ENCODE measurements at places on chromosomes 6 and 20.

GRCh38 chr6:15420959-15421438, 175.1 kb downstream of the JARID2 start:
- DNase-seq: no peak

GRCh38 chr20:17684077-17684888, 2.2 kb upstream of the RRBP1 start:
- no peak for DNase-seq

DNA sequence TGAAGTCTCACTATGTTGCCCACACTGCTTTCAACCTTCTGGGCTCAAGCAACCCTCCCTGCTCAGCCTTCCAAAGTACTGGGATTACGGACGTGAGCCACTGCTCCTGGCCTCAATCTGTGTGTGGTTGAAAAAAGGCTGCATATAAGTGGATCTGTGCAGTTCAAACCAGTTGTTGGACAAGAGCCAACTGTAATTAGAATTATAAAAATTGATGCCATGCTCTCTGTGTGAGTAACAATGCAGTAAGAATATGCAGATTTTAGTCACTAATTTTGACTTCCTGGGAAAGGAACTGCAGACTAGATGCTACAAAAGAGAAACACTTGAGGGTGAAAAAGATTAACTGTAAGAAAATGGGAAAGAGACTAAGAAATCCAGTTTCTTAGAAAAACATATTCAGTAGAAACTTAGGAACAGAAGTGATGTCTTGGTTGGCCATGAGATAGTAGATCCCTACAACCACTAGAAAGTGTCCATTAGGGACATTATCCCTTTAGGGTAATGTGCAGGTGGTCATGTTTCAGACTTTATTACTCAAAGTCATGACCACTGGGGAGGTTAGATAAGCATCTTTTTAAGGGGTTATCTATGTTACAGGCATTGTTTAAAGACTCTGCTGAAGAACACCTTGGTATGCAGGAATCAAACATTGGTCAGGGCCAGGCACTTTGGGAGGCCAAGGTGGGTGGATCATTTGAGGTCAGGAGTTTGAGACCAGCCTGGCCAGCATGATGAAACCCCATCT, 26.3 kb downstream of the ITCH start:
- DNase-seq: no peak

GRCh38 chr6:135449246-135449645, 48.3 kb downstream of the AHI1 start:
- DNase-seq: no peak

DNA sequence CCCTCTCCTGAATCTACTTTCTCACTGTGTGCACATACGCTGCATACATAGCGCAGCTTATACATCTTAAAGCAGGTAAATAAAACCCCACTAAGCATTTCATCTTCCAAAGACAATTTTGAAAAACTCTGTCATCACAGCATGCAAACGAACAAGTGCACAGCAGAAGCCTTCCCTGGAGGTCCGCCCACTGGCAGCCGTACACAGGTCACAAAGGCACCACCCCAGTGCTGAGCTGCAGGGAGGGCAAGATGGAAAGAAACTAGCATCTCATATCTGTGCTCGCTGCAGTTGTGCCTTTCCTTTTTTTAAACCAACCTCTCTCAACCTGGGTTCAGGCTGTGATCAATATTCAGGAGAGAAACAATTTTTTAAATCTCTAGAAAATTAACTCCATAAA, 73.3 kb downstream of the HUS1B start:
- DNase-seq: no peak

DNA sequence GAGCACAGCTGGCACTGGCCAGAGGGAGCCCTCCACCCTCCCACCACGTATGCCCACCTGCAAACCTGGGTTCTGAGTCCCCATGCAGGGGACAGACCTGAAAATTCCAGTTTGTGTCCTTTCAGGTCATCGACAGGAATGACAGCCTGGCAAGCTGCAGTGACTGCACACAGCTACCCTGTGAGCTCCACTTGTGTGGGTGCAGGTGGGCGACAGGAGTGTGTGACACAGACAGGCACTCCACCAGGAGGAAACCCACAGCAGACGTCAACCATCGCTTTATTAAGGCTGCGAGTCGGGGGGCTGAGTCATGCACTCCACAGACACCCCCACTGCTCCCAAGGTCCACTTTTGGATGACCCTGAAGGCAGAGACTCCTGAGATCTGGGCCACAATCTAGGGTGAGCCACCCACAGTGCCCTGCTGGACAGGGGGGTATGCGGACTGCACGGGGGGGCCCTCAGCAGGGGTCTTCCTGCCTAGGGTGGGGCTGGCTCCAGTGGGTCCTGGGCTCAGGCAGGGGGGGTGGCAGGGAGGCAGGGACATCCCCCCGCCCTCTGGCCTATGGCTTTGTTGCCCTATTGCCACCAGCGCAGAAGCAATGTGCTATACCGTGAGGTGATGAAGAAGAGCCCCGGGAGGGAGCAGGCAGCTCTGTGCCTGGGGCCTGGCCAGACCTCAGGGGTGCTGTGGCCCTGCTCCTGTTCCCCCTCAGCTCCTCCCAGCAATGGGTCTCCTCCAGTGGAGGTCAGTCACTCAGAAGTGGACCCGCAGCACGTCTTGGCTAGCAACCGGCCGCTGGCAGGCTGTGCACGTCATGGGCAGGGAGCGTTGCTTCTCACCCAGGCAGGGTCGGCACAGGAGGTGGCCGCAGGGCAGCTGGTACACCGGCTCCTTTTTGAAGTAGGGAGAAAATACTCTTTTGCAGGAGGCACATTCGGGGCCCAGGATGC, 25.1 kb upstream of the AVP start:
- no peak for DNase-seq

DNA sequence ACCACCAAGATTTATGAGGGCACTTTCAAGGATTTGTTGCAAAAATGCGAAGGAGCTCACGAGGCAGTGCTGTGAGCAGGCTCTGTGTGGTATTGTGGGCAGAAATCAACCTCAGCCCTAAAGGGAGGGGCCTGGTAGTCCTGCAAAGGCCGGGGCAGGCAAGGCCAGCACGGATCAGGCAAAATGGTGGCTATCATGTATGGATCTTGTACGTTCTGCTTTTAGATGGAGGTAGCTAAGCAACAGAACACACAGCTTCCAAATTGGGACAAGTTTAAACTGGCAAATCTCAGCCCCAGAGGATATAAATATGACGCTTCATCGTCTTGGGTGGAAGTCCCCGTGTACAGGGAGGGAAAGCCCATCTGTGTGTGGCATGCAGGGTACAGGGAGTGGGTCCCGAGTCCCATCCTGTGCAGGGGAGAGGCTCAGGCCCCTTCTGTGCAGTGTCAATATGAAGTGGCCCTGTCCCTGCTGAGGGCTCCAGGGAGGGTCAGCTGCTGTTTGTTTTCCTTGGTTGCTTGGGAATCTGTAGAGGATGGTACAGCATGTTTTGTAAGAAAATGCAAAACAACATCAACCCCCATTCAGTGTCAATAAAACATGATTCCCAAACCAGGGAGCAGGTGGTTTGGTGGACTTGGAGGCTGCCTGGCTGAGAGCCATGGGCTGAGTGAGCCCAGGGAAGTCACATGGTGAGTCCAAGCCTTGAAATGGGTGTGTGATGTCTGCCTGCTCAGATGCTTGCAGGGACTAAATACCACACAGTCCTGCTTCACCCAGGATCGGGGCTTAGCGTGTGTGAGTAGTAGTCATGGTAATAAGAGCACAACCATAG, 113.0 kb downstream of the SYCP2 start:
- no peak for DNase-seq

- no peak for DNase-seq
These were observed 243.5 kb upstream of the THEMIS start for GRCh38 chr6:128144320-128144719.

DNA sequence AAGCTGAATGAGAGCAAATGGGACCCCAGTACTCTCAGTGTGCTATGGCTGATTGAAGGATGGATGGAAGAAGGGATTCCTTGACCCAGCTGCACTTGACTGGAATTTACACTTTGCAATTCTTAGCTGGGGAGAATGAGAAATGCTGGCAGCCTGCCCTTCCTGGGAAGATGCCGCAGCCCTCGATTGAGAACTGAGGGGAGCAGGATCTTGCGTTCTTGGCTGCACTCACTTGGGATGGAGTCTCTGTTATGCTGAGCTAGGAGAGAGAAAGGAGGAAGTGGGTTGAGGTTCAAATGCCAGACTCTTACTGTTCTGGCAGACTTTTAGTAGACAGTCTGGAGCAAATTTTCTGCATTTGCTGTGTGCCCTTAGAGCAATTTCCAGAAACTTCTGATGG, 221.2 kb downstream of the FNDC1 start:
- no peak for DNase-seq

GRCh38 chr6:28137505-28137981, 4.1 kb upstream of the ZKSCAN8 start:
- DNase-seq: peak; percentile 57

DNA sequence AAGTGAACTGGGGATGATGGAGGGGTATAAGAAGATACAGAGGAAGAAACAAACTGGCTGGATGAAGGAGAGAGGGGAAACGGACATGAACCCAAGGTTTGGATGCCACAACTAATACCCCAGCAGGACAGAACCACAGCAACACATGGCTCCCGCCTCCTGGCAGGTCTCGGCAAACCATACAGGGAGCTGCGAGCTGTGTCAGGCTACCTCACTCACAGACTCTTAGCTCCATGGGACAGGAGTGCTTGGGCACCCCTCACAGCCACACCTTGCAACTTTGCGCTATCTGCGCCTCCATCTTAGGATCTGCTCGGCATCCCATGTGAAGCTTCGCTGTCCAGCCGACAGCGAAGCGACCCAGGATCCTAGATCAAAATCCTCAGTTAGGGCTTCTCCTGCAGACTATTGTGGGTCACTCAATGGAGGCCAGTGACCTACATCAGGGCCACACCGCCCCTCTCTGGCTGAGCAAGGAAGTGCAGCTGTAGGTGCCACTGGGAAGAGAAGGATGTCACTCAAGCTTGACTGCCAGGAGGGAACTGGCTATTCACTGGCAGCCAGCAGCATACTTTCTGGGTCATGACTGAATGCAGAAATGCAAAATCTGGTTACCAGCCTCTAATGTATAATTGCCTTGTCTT, 174.4 kb upstream of the RIN2 start:
- DNase-seq: no peak

GRCh38 chr6:127102299-127102698, 16.2 kb upstream of the RSPO3 start:
- no peak for DNase-seq

- DNase-seq: no peak
These were observed 129.4 kb downstream of the BCAS1 start for GRCh38 chr20:53940907-53941545.

DNA sequence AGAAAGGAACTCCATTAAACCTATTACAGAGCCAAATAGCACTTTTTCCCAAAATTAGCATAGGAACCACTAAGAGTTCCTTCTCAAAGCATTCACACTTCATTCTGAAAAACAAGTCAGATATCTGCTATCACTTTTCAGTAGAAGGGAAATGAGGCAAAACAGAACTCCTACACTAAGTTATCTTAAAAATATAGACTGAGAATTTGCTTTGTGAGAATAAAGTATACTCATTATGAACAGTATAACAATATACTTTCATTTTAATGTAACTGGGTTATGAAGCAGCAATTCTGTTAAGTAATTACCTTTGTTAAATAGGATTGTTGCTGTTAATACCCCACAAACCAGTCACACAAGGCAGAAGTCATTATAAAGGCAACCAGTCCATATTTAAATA, 8.7 kb downstream of the MTRF1L start:
- DNase-seq: no peak

GRCh38 chr6:157135691-157136090, 187.6 kb downstream of the TMEM242 start:
- DNase-seq: no peak

DNA sequence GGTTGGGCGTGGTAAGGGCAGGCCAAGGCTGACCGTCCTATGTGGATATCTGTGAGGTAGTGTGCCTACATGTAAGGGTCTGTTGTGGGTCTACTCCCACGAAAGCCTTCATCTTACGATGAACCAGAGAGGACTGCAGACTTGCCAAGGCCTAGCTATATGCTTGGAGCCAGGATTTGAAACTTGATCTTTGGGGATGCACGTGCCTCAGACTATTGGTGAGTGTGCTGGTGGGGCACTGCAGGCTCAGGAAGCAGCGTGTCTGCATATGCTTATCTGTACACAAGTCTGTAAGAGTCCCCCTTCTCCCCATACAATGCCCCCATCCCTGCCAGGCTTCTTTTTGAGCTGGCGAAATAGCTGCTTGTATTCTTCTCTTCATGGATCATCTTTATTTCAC, 17.9 kb downstream of the PLCG1 start:
- DNase-seq: no peak

GRCh38 chr6:8551386-8551785, 116.0 kb upstream of the SLC35B3 start:
- no peak for DNase-seq

DNA sequence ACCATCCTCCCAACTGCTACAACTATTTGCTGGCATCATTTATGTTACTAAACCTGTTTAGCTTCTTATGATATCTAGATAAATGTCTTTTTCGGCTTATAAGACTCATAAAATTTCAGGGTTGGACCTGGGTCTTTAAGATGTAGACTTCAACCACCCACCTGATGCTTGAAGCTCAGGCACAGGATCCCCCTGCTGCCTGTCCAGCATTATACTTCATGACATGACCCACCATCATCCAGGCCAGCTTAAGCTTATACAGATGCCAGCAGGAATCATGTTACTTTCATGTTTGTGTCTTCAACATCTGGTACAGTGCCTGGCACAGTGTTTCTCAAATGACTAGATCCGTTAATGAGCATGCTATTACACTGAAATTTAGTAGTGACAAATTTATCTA, 47.4 kb downstream of the SLC17A5 start:
- DNase-seq: no peak

DNA sequence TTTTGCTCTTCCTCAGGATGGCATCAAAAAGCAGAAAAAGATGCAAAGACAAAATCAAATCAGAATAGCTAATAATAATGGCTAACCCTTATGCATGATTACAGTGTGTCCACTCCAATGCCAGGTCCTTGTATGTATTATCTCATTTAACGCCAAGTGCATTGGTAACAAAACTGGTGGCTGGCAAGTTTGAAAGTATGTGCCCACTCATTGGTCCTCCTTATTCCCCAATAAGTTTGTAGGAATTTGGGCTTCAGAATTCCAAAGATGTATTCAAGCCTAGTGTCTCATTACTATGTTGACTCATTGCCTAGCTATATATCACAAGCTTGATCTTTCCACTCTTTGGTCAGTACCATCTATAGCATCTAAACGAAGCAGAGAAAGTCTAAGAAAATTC, 196.6 kb downstream of the GJA10 start:
- DNase-seq: no peak

DNA sequence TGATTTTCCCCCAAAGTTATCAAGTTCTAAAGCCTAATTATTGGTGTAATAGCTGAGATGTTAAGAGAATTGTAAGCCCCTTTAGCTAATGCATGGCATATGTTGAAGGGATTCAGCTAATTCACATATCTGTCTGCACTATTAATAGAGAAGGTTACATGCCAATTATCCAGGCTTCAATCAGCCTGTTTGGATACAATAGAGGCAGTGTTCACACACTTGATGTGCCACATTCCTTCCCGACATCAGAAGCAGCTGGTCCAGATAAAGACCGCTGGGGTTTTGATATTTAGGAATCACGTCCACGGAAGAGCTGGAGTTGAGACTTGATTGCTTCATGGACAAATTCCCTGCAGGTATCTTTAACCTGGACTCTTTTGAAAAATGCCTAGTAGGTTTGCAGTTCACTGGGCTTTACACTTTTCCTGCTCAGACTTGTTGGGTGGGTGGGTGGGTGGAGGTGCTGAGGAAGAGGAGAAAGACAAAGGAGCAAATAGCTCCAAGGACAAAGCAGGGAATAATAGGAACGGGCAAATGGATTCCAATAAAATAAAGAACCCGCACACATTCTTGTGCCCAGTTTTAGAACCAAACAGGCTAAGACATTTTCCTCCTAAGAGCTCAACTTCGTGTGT, 142.6 kb upstream of the ZNF217 start:
- no peak for DNase-seq

GRCh38 chr20:58246346-58246745, 17.9 kb upstream of the ANKRD60 start:
- DNase-seq: no peak
